NCI-H524 (cell line): ENCODE measurements at places on chromosomes 11 and 22.

DNA sequence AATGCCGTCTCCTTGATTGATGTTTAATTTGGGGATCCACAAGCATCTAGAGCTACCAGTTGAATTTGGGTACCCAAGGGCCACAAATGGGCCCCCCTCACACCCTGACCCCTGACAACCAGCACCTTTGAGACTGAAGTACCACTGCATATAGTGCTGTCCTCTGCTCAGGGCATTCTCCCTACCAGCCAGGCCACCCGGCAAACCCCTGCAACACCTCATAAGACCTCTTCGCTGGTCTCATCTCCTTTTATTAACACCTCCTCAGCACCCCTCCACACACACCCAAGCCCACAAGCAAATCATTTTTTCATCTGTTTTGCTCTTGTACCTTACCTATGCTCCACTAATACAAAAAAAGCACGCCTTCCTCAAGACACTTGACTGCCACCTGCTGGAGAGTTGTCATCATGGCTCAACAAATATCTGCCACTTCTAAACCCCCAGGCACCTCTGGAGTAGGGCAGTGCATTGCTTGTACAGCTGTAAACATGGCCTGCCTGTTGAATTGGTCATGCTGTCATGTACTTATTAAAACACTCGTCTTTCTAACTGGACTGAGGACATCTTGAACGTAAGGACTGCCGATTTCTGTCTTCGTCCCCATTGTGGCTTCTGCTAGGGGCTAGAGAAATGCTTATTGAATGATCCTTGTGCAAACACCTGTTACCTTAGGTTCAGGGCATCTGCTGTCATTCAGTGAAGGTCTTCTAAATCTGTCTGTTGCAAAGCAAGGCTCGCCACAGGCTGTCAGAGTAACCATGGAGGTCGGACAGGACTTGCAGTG, 66.5 kb downstream of the BMAL1 start:
- DNase-seq = peak; percentile 7

DNA sequence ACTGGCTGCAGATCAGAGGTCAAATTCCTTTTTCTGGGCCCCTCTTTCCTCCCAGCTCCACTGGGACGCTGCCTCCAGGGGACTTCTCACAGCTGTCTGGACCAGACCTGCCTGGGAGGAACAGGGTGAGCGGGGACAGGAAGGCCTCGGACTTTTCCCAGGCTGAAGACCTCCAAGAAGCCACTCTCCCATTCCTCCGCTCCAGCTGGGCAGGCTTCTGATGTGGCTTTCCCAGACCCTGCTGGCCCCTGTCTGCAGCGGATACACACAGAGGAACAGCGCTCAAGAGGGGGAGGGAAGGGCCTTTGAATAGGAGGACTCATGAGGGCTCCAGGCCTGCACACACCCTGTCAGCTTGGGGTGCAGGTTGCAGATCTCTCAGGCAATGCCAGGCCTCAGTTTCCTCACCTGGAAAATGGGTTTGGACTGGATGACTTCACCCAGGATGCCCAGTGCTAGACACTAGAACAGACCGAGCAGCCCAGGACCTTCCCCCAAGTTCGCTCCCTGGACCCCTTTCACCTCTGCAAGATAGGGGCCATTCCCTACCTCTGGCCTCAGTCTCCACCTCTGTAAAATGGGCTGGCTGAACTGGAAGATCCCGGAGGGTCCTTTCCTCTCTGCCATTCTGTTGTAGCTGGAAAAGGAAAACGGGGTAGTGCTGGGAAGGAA, 36.6 kb downstream of the MB start:
- peak; percentile 8 for DNase-seq

DNA sequence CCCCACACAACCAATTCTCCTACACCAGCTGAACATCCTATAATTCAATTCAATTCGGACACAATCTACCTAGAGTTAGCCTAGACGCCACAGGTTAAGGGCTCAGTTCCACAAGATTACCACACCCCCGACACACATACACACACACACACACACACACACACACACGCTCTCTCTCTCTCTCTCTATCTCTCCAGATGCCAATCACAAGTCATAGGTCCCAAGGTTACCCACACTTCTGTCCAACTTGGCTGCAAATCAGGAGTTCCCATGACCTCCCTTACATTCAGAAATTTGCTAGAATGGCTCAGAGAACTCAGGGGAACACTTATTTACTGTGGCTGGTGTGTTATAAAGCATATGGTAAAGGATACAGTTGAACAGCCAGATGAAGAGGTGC, 204.0 kb downstream of the DBX1 start:
- DNase-seq = no peak

DNA sequence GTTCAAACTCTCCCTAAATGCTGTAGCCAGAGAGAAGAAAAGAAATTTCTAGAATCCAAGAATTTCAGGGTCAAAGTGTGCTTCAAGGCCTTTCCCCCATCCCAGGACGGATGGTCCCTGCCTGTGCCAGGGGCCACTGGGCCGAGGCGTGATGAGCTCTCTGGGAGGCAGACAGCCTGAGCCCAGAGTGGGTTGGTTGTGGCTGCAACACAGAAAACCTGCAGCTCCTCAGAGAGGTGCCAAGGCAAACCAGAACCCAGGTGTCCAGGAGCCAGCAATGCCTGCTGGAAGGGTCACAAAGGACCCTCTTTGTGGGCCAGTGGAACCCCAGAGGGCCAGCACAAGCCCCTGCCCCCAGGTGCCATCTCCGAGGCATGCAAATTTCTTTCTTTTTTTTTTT, 2.6 kb upstream of the APOL6 start:
- DNase-seq = no peak

- no peak for DNase-seq
Observed at GRCh38 chr22:35544189-35544588, 3.6 kb downstream of the RASD2 start.

DNA sequence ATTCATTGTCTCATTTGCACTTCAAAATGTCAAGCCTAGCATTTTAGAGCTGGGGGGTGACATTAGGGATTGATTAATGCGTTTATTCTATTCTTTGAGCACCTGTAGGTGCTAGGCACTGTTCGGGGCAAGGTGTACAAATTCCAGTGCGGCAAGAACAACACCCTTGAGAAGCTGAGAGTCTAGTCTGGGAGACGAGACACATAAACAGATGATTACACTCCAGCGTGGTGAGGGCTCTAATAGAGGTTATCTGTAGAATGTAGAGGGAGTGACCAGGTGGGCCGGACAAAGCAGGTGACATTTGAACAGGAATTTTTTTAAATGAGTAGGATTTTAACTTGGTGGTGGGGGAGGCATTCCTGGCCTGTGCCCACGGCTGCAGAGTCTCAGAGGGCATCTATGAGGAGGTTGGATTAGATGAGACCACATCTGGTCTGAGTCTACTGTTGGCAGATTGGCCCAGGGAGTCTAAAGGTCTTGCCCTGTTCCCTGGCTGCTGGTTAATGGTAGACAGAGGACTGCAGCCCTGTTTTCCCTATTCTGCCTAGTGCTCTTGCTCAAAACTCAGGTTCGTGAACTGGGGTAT, 970 bp downstream of the CAT start:
- DNase-seq = peak; percentile 8

DNA sequence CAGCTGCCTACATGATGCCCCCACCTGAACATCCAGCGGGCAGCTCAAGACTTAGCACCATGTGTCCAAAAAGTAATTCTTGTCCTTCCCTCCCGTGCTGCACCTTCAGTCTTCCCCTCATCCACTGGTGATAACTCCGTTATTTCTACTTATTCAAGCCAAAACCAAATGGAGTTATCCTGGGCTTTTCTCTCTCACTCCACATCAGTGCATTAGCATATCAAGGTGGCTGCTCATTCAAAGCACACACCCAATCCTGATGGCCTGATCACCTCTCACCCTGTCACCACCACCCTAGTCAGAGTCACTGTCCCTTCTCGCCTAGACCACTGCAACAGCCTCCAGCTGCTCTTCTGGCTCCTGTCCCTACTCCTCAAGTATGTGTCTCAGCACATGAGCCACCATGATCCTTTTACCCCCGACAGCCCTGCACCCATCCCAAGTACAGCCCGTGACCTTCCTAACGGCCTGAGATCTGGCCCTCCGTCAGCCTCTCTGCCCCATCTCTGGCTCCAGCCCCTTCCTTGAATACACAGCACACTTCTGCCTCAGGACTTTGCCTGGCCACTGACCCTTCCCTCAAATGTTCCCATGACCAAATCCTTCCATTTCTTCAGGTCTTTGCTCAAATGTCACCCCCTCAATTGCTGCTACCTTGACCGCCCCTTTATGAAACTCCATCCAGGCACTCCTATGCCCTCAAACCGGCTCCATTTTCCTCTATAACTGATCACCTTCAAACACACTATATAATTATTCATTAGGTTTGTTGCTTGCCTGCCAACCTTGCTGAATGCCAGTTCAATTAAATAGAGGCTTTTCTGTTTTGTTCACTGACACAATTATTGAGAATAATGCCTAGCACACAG, 19.7 kb upstream of the SLC25A1 start:
- DNase-seq = no peak

DNA sequence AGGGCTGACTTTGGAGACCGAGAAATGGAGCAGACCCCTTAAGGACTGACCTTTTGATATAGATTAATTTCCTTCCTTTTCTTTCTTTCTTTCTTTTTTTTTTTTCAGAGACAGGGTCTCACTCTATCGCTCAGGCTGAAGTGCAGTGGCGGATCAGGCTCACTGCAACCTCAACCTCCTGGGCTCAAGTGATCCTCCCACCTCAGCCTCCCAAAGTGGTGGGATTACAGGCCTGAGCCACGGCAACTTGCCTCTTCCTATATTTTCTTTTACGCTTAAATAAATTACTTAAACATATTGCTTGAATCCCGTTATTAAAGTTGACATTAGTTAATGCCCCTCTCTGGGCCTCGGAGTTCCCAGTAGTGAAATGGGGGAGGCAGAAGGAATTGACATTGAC, 350 bp upstream of the KCTD14 start:
- no peak for DNase-seq

DNA sequence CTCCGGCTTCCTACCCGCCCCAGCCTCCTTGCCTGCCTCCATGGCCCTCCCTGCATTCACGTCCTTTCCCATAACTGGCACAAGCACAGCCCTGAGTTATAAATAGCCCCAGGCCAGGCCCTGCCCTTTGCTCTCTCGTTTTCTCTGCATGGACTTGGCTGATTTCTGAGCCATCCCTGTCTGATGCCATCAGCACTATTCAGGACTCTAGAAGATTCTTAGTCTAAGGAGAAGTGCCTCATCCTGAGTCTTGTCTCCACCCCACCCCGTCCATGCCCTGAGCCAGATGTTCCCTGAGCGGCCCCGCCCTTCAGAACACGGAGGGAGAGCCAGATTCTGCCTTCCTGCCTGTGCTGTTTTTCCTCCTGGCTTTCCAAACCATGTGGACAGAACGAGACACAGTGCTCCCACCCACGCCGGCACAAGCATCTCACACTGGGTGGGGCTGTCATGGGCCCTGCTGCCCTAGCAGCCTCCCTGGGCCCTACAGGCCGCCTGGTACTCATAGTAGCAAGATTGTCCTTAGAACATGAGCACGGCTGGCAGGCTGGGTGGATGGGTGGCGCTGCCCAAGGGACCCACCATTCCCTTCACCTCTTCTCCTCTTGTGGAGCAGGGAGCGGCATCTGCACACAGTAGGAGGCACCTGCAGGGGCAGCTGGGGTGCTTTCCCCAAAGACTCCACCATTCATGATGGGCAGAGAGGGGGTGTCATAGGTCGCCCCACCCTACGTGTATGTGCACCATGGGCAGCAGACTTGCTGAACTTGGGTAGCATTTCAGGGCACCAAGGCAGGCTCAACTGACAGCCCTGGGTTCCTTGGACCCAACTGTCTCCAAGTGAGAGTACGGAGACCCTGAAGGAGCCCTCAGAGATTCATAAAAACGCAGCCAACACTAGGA, 76.9 kb downstream of the BCR start:
- no peak for DNase-seq

GRCh38 chr22:42074846-42075676, 1.0 kb downstream of the PHETA2 start:
- no peak for DNase-seq

DNA sequence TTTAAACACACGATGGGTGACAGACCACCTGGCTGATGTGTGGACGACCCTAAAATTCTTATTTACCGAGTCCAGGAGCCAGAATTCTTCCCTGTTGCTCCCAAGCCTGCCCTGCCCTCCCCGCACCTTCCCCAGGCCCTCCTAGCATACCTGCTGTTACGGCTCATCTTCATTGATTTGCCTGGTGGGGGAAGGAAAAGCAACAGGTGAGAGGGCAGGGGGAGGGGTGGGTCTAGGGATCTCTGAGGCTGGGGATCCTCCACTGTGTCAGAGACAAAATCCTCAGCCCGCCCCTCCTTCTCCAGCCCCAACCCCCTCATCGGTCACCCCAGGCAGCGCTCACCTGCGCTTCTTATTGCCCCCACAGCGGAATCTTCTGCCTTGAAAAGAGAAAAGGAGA, 4.0 kb downstream of the FXYD2 start:
- no peak for DNase-seq

- DNase-seq = no peak
Observed at GRCh38 chr22:27252282-27253049, 549.1 kb downstream of the MN1 start.

- DNase-seq = no peak
Observed at GRCh38 chr11:47264521-47264920, 5.4 kb upstream of the MADD start.

GRCh38 chr11:66936311-66936711, 21.9 kb downstream of the PC start:
- no peak for DNase-seq

GRCh38 chr11:69007975-69008381, 5.1 kb downstream of the MRGPRF start:
- no peak for DNase-seq

GRCh38 chr11:19435306-19435989, 194.7 kb upstream of the E2F8 start:
- DNase-seq = no peak

DNA sequence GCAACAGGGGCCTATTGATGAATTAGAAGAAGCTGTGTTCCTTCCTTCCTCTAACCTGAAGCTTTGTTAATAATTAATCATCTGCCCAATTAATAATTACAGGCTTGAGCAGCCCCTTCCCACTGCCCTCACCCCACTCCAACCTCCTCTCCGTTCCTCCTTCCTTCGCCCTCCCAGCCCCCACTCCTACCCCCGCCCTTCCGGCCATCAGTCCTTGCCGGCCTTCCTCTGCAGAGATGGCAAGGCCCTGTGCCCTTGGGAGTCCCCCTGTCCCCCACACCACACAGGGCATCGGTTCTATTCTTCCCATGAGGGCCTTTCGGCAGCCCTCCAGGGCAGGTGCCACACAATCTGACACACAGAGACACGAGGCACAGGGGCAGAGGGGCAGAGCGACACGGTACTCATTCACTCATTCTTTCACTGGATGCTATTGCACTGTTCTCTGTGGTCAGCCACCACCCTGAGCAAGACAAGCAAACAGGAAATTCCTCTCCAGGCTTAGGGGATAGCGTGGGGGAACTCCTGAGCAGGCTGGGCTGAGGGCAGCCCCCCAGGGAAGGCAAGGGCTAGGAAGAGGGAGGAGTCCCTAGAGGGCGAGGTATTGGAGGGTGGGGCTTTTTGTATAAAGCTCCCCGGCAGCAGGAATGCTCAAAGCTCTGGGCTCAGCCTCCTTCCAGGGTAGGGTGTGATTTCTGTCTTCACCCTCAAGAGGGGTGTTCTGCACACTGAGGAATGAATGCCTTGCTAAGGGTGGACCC, 14.7 kb downstream of the MGAT3 start:
- no peak for DNase-seq

- DNase-seq = no peak
Observed at GRCh38 chr11:31799435-31800397, 11.4 kb downstream of the PAX6 start.

- no peak for DNase-seq
Observed at GRCh38 chr22:31728857-31729256, 21.1 kb downstream of the PRR14L start.

- DNase-seq = no peak
Observed at GRCh38 chr22:31653944-31654343, 8.1 kb downstream of the PISD start.
